ENCODE measurements at places on chromosomes 4 and X.

- DNase-seq, result no peak
Observed at GRCh38 chr4:88697141-88697540, 488 bp downstream of the NAP1L5 start.

DNA sequence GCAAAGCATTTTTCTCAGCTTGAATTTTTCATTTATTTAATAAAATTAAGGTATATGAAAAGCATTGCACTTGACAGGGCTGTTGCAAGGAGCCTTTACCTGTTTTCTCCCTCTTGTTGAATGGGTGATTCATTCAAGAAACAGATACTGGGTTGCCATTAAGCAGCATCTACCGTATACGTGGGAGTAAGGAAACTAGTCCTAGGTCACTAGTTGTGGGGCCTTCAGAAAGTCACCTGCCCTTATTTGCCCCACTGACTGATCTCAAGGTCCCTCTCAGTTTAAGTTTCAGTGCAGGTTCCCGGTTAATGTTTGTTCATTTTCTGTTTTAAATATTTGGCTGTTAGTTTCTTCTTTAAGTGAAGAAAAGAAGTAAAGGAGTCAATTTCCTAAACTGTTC is 34.0 kb downstream of the LHFPL1 start:
- DNase-seq, result no peak

- DNase-seq, result no peak
Observed at GRCh38 chr4:177229331-177229730, 80.3 kb upstream of the NEIL3 start.

DNA sequence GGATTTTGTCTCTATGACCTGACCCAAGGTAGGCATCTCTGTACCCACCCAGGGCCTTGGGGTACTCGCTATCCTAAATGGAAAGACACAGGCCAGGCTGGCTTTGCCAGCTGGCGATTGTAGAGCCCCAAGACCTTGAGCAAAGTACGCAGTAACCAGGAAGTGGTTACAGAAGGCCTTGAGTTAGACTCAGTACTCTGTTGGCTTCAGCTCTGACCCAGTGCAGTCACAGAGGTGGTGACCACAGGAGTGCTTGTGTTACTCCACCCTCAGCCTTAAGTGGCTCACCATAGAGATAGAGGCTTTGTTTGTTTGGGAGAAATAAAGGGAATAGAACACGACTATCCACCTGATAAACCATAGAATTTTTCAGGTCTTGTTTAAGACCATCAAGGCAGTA is 880.5 kb upstream of the POU3F4 start:
- DNase-seq, result no peak

DNA sequence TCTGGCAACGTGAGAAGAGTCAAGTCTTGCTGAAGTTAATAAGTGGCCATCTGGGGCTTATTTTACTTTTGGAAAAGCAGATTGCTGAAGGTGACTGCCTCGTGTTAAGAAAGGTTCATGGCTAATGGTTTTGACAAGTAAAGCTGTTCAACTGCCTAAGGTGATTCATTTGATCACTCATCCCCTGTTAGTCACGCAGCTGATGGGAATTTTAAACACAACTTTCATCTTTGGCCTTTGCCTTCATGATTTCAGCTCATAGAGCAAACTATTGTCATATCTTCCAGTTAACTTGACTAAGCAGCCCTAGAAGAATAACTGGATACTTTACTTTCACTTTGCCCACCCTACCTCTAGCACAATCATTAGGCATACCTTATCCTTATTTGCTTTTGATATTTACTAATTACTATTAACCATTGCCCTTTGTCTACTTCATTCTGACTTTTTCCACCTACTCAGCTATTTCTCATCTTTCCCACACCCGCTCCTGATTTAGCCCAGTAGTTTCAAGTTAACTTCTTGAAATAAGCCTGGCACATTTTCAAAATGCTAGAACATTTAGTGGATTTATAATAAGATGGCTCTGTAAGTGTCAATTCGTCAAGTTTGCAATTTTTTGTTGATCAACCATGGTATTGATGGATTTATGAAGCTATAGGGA is 170.6 kb upstream of the S100G start:
- DNase-seq, result no peak

GRCh38 chr4:90648311-90648710 is 521.1 kb downstream of the CCSER1 start:
- DNase-seq, result no peak

GRCh38 chr4:23697722-23698121 is 192.1 kb downstream of the PPARGC1A start:
- no peak for DNase-seq

- no peak for DNase-seq
Observed at GRCh38 chr4:146347822-146348221, 133.5 kb downstream of the REELD1 start.

- no peak for DNase-seq
Observed at GRCh38 chr4:64584981-64585557, 175.8 kb upstream of the TECRL start.

DNA sequence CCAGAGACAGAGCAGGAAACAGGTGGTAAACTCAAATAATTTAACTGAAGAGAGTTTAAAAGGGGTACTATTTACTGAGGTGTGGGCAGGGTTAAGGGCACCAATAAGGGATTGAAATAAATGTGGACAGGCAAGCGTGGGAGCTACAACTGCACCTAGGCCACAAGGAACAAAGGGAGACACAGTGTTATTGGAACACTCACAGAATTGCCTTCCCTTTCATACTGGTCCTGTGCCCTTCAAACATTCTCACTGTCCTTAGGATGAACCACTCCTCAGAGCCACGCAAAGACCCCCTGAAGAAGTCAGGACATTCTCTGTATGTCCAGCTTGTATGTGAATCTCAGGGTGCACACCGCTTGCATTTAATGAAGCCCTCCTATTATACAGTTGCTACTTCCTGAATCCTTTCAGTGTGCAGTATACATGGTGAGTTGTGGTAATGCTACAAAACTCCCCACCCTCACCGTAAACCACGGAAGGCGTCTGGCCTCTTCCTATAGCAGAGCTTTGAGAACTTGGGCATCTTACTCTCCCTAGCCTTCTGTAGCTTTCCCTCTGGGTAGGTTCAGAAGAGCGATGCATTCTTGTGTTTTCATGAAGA is 9.6 kb upstream of the MRPL1 start:
- DNase-seq, result no peak

DNA sequence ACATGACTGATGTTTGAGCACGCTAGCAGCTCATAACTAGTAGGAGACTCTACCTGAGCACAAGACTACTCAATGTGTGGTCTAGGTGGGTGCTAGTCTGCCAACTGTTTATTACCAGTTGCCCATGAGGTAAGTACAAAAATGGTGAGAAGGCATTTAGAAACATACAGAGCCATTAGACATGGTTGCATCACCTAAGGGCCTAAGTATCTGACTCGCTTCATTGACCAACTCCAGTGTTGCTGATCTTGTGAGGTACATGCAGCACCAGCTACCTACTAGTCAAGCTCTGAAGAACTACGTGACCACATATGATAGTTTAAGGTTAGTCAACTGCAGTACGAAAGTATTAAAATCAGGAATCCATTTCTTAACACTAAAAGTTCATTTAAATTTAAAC is 39.9 kb downstream of the APBB2 start:
- DNase-seq, result no peak

DNA sequence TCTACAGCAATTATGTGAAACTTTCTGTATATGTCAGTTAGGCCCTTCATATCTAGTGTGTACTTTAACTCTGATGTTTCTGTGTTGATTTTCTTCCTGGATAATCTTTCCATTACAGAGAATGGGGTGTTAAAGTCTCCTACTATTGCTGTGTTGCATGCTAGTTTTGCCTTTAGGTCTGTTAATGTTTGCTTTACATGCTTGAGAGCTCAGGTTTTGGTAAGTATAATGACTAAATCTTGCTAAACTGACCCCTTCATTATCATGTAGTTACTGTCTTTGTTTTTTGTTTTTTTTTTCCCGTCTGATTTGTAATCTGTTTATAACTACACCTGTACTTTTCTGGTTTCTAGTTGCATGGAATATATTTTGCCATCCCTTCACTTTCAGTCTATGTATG is 63.6 kb upstream of the UGT2B15 start:
- DNase-seq, result no peak

GRCh38 chr4:71239365-71239764 is 99.5 kb upstream of the SLC4A4 start:
- DNase-seq, result no peak

- no peak for DNase-seq
Observed at GRCh38 chr4:14076776-14077175, 449.3 kb upstream of the BOD1L1 start.

- no peak for DNase-seq
Observed at GRCh38 chr4:87911252-87911774, 64.2 kb upstream of the SPP1 start.

- peak; percentile 54 for DNase-seq
Observed at GRCh38 chr4:90127223-90127705, at the start of gene CCSER1. Gene CCSER1, plus strand, starts transcription at chr4:90127394.

DNA sequence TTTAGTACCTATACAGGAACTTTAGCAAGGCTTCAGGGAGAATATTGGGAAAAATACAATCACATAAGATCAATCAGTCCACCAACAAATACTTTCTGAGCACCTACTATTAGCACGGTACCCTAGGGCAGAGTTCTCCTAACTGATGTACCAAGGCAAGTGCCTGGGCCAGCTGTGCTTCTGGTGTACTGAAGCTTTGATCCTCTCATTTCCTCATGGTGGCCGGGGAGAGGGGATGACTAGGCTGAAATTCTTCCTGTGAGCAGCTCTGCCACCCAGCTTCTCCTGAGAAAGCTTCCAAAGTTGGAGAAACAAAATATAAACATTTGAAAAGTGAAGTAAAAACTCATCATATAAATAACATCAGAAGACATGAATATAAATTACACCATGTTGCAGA is 49.3 kb upstream of the ATOH1 start:
- DNase-seq, result no peak

Data from C1 segment of cervical spinal cord (tissue), 14 donors.